Non-pigmented ciliary epithelial cell (primary cell): ENCODE measurements at places on chromosomes 6 and 20.

GRCh38 chr6:124203812-124204167 lies 400.1 kb downstream of the NKAIN2 start:
- no peak for DNase-seq

DNA sequence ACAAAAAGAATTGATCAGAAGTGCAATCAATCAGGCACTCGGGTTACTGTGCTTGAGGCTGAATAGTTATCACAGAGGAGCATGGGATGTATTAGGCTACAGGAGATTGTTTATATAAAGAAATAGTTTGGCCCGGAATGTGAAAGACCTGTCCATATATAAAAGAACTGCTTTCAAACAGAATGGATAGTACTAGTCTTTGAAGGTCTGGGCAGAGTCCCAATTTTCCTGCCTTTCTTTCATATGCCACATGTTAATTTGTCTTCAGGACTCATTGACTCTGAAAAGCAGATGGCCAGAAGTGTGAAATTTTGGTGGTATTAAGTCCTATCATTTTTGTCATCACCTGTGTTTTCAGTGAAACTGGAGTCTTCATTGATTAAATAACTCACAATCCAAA lies 314.5 kb downstream of the EYA4 start:
- DNase-seq, result no peak

DNA sequence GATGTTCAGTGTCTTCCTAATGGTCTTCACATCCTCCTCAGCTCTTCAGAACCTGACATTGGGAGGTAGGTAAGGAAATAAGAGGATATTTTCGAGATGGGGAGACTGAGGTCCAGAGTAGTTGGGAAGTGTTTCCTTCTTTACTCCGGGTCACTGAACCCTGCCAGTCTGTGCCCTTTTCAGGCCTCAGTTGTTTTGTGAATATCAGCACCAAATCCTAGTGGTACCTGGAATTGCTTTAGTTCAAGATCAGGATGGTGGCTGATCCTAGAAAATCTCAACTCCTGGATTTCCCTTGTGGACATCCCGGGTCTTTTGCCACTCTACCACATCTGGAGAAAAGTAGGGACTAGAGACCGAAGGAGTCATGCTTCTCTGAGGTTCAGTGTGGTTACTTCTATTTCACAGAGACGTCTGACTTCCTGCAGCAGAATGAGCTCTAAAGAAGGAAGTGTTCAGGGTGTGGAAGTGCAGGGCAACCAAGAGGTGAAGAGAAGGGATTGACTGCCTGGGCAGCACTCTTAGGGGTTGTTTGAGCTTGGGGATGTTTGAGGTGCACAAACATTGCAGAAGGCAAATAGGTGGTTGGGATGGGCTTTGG lies 995 bp downstream of the STK4 start:
- DNase-seq, result no peak

DNA sequence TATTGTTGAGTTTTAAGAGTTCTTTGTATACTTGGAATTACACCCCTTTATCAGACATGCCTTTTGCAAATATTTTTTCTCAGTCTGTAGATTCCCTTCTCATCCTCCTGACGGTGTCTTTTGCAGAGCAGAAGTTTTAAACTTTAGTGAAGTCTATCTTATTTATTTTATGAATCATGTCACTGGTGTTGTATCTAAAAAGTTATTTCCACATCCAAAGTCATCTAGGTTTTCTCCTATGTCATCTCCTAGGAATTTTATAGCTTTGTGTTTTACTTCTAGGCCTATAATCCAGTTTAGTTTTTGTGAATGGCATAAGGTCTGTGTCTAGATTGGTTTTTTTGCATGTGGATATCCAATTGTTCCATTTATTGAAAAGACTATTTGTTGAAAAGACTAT lies 271.3 kb downstream of the KIF16B start:
- no peak for DNase-seq

DNA sequence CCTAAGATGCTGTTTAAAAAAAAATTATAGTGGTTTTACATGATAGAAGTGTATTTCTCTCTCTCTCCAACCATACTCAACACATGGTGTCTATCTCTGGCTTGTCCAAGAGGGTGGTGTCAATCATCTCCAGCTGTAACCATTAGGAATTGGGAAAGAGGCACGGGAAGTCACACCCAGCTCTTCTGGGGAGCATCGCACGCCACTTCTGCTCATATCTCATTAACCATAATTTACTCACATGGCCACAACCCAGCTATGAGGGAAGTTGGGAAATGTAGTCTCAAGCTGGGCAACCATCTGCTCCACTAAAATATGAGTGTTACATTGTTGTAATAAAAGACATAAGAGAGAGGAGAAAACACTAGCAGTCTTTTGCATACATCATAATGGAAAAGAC lies 30.4 kb upstream of the TSHZ2 start:
- no peak for DNase-seq

DNA sequence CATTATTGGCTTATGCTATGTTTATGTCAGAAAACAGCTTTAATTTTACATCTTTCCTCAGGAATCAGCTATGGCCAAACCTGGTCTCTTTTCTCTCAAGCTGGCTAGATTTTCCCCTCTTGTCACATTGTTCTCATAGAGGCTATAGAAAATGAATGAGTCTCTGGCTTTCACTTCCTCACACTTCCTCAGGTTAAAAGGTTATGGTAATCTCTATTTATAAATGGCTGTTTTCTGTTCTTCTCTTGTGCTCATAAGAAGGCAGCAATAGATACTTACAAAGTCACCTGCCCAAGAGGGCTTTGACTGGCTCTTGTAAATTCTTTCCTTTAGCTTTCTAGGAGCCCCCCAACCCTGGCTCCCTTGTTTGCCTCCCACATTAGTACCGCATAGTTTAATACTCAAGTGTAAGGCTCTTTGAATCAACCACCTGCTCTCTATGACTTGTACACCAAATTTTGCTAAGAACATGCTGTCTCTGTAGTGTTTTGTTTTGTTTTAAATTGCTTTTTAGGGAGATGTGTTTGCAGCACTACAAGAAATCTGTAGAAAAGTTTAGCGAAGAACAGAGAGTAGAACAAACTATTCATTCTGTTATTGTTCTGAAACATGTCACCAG lies 897.4 kb upstream of the CITED2 start:
- DNase-seq, result no peak

DNA sequence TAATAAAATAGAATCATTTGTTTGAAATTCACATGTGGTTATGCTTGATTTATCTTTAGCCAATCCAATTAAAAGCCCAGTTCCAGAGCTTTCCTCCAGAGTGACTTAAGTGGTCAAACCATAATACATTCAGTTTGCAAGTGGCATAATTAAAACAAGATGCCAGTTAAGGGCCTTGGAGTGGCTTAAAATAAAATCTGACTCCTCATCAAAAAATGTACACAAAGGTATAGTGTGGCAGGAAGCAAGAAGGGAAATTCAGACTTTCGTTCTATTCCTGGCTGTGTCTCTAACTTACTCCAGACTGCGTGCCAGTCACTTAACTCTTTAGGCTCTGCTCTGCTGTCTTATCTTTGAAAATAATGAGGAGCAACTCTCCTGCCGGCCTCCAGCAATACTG lies 251.3 kb upstream of the PRND start:
- DNase-seq, result no peak

- DNase-seq, result no peak
Measured at GRCh38 chr6:84643778-84644177, 120.6 kb downstream of the TBX18 start.

GRCh38 chr6:21928827-21929226 lies 335.3 kb downstream of the SOX4 start:
- DNase-seq, result no peak

DNA sequence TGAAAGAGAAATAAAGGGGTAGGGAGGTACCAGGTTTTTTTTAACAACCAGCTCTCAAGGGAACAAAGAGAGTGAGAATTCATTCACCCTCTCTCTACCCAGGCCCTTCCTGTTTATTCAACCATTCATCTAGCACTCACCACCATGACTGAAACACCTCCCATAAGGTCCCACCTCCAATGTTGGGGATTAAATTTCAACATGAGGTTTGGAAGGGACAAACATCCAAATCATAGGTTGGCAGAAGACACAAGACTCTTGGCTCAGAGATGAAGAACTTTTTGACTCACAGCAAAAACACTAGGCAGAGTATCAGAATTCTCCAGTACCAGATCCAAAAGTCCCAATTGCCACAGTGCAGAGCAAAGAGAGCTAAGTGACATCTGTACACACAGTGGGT lies 186.3 kb downstream of the EDN1 start:
- no peak for DNase-seq

DNA sequence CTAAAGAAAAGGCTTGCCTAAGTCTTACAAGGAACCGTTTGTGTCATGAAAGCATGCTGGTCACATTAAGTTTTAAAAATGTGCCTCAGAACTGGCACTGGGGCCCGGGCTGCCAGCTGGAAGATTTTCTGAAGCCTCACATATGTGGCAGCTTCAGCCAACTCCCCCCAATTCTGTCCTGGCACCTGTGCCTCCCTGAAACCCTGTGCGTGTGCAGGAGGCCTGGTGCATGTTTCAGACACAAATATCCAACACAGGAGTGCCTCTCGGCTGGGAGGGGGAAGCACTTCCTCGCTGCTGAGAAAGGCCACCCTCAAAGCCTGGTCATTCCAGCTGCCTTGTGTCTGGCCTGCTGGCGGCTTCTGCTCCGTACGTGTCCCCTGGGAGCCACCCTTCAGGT lies 188.5 kb upstream of the SNX9 start:
- no peak for DNase-seq

DNA sequence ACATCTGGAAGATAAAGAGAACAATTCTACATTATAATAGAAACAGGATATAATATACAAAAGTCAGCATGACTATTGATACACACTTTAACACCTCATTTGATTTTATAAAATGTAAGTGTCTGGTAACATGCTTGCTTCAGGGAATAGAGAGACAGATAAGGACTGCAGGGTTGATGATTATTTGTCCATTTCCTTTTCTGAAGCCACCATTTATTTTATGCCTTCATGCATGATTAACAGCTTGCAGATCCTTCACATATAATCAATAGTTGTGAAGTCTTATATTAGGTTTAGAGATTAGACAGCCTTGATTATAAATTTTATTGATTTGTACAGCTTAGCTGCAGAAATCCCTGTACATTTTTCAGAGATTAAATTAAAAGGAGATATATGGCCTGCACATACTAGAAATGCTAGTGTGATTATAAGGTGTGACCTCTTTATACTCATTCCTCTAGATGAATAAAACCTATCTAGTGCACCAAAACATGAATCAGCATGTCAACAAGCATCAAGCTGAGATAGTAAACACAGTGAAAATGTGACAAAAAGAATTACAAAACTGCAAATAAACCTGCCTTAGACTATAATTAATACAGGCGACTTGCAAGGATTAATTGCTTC lies 198.8 kb upstream of the THEMIS start:
- no peak for DNase-seq

DNA sequence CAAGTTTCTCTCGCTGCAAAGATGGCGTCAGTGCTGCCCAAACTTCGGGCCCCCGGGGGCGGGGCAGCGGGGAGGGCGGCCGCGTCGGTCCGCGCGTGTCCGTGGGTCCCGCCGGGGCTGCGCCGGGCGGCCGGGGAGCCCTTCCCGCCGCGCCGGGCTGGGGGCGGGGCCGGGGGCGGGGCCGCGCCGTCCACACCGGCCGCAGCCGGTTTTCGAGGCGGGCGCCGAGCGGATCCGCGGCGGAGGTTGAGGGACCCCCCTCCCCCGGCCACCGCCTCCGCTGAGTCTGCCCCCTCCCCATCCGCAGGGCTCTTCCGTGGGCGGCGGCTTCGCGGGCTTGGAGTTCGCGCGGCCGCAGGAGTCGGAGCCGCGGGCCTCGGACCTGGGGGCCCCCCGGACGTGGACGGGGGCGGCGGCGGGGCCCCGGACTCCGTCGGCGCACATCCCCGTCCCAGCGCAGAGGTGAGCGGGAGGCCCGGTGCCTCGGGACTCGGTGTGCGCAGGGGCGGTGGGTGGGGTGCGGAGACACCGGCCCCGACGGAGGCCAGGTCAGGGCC lies 572 bp downstream of the SLC2A4RG start:
- DNase-seq, result no peak

DNA sequence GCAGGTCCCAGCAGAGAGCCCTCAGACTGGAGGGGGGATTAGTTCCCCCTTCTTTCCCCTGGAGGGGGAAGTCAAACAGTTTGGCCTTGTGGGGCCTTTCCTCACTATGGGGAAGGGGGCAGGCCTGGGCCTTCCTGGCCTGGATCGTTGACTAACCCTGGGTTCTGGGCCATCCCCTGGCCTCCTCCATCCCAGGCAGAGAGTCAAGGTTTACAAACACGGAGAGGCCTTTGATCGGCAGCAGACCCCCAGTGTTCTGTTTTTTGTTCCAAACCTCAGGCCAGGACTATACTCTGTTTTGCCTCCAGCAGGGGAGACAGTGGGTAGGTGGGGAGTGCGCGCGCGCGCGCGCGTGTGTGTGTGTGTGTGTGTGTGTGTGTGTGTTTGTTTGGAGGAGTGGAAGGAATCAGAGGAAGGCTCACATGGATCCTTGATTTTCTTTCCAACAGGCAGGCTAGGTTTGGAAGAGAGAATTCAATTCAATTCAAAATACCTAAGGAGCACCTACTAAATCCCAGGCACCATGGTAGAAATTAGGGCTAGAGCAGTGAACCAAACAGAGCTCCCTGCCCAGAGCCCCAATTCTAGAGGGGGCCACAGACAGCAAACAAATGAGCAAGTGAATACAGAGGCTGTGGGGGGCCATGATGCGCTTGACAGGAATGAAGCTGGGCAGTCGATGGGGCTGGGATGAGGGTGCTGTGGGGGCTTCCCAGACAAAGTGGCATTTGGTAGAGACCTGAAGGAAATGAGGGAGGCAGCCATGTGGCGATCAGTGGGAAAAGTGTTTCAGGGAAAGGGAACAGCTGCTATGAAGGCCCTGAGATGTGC lies 14.8 kb downstream of the TP53RK start:
- no peak for DNase-seq

DNA sequence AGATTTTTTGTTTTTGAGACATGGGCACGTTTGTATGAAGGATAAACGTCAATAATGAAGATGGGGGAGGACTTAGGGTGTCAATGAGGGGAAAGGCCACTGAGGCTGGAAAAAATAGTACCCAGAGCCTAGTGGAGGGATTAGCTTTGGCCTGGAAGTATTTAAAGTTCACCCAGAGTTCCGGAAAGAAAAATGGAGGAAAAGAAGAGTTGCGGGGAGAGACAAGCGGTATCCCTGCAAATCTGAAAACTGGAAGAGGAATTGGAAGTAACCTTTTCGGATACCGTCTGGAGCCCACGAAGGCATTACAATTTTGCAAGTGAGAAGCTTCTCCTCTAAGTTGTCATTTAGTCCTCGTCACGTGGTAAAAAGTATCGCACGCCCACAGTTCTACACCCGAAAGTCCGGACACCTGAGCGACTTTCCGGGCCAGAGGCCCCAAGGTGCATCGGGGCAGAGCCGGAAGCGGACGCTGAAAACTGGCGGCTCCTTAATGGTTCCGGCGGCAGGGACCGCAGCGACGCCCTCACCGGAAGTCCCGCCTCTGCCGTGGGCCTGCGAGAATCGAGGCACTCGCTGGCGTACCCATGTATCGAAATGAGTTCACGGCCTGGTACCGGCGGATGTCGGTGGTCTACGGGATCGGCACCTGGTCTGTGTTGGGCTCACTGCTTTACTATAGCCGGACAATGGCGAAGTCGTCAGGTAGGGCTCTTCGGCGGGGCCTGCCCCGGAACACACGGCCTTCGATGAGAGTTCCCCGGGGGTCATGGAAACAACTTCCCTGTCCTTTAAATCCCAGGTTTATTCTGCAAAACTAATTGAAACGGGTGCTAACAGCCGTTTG lies at the start of gene SMIM26:
Gene SMIM26 (plus strand): TSS at position 541 of the 847 bp plus-strand sequence. CDS start 47 bp downstream, at position 588.
- peak; percentile 47 for DNase-seq
